ENCODE measurements at places on chromosomes 16 and 17.
A peak's percentile ranks its signal among the peaks of the same experiment; 100 is the strongest.

DNA sequence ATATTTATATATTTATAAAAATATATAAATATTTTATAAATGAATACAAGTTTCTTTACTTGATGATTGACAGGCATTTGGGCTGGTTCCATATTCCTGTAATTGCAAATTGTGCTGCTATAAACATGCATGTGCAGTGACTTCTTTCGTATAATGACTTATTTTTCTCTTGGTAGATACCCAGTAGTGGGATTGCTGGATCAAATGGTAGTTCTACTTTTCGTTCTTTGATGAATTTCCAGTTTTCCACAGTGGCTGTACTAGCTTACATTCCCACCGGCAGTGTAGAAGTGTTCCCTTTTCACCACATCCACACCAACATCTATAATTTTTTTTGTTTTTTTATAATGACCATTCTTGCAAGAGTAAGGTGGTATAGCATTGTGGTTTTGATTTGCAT is 7.8 kb downstream of the ACSM2B start:
- no peak for DNase-seq

GRCh38 chr17:41972571-41973407 is 6.2 kb downstream of the CNP start:
- DNase-seq: no peak

DNA sequence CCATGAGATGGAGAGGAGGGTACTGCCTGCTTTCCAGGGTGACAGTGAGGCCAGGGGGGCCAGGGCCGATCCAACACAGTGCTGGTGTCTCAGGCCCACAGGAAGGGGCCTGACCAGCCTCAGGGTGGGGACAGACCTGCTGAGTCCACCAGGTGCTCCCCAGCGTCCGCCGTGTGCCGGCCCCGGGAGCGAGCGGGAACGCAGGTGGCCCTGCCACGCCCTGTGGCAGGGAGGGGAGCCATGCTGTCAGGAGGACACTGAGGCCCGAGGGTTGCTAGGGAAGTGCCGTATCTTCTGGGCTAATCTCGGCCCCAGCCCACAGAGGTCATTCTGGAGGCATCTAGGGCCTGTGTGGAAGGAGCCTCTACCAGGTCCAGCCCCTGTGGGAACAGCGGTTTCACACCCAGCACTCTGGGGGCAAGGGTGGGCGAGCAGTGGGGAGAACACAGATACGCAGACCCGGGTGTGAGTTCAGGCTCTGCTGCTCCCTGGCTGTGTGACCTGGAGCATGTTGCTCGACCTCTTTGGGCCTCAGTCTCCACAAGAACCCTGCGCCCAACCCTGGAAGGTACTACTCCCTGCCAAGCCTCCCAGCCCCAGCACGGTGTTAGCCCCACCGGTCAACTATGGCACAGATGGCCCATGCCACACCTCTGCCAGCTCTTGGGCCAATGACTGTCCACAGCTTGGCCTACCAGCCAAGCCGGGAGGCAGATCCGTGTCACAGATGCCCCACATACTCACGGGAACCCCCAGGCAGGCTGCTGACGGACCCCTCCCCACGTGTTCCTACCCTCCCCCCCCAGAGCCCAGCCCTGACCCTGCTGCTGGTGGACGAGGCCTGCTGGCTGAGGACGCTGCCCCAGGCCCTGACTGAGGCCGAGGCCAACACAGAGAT is 43.9 kb upstream of the ZC3H18 start:
- no peak for DNase-seq

DNA sequence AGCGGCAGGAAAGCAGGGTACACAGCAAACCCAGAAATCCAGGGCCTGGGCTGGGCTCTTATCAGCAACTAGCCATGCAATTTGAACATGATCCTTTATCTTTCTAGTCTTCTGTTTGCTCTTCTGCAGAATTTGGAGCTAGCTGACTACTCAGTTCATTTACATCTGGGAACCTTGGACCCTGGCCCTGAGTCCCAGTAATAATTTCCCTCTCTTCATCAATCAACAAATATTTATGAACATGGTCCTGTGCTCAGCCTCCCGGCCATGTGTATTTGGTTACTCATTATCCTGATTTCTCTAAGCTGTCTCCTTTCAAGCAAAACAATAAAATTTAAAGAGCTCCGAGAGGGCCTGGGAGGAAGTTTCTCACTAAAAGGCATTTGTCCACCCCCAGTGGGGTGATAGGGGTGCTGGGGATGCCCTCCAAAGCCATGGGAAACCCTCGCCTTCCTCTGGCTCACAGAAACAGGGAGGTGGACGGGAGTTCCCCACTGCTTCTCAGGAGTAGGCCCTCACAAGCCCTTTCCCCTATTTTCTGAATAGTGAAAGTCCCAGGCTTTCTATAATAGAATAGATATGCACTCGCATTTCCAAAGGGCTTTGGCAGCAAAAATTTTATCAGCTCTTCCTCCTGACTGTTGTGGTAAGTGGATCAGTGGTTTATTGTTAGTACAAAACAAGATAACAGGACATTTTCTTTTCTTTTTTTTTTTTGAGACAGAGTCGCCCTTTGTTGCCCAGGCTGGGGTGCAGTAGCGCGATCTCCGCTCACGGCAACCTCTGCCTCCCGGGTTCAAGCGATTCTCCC is 6.9 kb upstream of the WDR59 start:
- no peak for DNase-seq

- no peak for DNase-seq
These were observed at the start of gene TLCD3A for GRCh38 chr17:732067-732901. Gene TLCD3A (plus strand): TSS chr17:732596. CDS start chr17:732648, 52 bp downstream.

GRCh38 chr17:81646869-81647600 is 9.3 kb downstream of the PDE6G start:
- DNase-seq: no peak

GRCh38 chr17:12395733-12396354 is 269.8 kb upstream of the MYOCD start:
- peak; percentile 19 for DNase-seq

- no peak for DNase-seq
These were observed 13.9 kb upstream of the LPCAT2 start for GRCh38 chr16:55494994-55495421.

- DNase-seq: no peak
These were observed 42.3 kb upstream of the HNF1B start for GRCh38 chr17:37787055-37787757.

GRCh38 chr16:59881376-59881775 is 1147.3 kb upstream of the GOT2 start:
- DNase-seq: no peak

DNA sequence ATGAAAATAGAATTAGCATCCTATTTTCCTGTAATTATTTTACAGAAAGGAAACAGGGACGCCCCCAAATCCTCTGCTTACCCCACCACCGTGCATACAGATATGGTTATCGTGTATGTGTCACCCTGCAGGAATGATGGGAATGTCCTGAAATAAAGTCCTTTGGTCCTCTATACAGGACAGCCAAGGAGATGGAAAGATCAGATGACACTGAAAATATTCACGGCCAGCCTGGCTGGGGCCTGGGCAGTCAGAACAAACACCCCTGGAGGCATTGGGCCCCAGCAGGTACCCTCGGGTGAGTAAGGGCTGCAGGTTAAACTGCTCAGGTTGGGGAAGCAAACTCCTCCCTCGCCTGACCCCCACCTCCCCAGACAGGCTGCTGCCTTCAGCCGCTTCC is 368.0 kb downstream of the FOXL1 start:
- no peak for DNase-seq

- no peak for DNase-seq
These were observed 16.8 kb upstream of the NKD1 start for GRCh38 chr16:50531359-50531758.

- DNase-seq: no peak
These were observed 353.2 kb downstream of the MAF start for GRCh38 chr16:79247386-79247785.

GRCh38 chr16:49786926-49787557 is 68.9 kb downstream of the ZNF423 start:
- DNase-seq: no peak

Data from Jurkat, Clone E6-1 (cell line).